Bronchial epithelial cell (primary cell): ENCODE measurements at places on chromosomes 7 and 10. TPM values are rescaled to one million over a fixed set of nuclear protein-coding genes. Genes with fewer than 3 reads are reported as not detected.

Gene LEP
- total RNA-seq, result under 0.01 TPM in 2 replicates

Gene IGF2BP3
- total RNA-seq, result 4.6 and 12.4 TPM in 2 replicates

Gene EGR2
- total RNA-seq, result 0.13 and 0.26 TPM in 2 replicates

Gene AGAP3
- total RNA-seq, result 52.7 and 61.1 TPM in 2 replicates

Gene PWWP2B
- 39.4 and 40.0 TPM in 2 replicates for total RNA-seq

Gene KAT6B
- total RNA-seq, result 8.7 and 12.9 TPM in 2 replicates
